ENCODE measurements at places on chromosomes 6 and 20. TPM values are rescaled to one million over a fixed set of nuclear protein-coding genes. Genes with fewer than 3 reads are reported as not detected.

TOX2 gene
- 1.3 TPM for total RNA-seq

FAM209B gene
- total RNA-seq = 0.49 TPM

TRAPPC3L gene
- not detected for total RNA-seq

HCRTR2 gene
- not detected for total RNA-seq

UBD gene
- total RNA-seq = not detected

KIF13A gene
- 39.0 TPM for total RNA-seq

NR2E1 gene
- not detected for total RNA-seq

BTN1A1 gene
- not detected for total RNA-seq

KCNQ5 gene
- 1.5 TPM for total RNA-seq

BPIFB2 gene
- total RNA-seq = not detected

CST4 gene
- not detected for total RNA-seq

SIRPD gene
- total RNA-seq = not detected

ASIP gene
- total RNA-seq = not detected

OPRM1 gene
- 0.42 TPM for total RNA-seq

CPNE5 gene
- total RNA-seq = 0.05 TPM

SPACA1 gene
- total RNA-seq = not detected

PCK1 gene
- not detected for total RNA-seq

HLA-DOB gene
- 2.2 TPM for total RNA-seq

RSPO4 gene
- total RNA-seq = not detected

SRMS gene
- 0.35 TPM for total RNA-seq

FRK gene
- total RNA-seq = 2.7 TPM

APCDD1L gene
- 1.5 TPM for total RNA-seq

JPH2 gene
- 0.19 TPM for total RNA-seq

NKX2-4 gene
- not detected for total RNA-seq

CYP21A2 gene
- 0.28 TPM for total RNA-seq

RIMS1 gene
- total RNA-seq = 0.35 TPM

HSPA12B gene
- 0.14 TPM for total RNA-seq

MAFB gene
- total RNA-seq = 4.8 TPM

SIM1 gene
- not detected for total RNA-seq

CALHM5 gene
- total RNA-seq = 0.07 TPM

LHFPL5 gene
- total RNA-seq = not detected

SRSF12 gene
- 0.19 TPM for total RNA-seq

GPR63 gene
- 0.51 TPM for total RNA-seq

WFDC13 gene
- total RNA-seq = not detected

Measured in airway epithelial cell (primary cell).